ENCODE measurements at places on chromosomes 7 and 10.

GRCh38 chr10:119416855-119417254 lies 125.7 kb downstream of the RGS10 start:
- peak; percentile 62 for DNase-seq

DNA sequence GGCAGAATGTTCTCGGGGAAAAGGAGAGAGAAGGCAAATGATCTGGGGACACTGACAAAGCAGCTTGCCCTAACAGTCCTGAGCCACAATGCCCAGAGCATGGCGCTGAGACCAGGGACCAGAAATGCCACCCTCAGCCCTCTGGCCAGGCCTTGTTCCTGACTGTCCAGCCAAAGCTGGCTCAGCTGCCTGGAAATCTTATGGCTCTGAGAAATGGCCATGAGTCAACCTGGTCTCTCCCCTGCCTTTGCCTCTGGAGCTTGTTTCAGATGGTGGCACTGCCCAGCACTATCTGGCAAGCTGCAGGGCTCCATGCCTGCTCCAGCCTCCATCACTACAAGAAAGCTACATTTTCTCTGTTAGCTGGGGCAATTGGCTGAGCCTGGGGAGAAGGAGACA lies 90.5 kb upstream of the PLXNA4 start:
- DNase-seq = no peak

DNA sequence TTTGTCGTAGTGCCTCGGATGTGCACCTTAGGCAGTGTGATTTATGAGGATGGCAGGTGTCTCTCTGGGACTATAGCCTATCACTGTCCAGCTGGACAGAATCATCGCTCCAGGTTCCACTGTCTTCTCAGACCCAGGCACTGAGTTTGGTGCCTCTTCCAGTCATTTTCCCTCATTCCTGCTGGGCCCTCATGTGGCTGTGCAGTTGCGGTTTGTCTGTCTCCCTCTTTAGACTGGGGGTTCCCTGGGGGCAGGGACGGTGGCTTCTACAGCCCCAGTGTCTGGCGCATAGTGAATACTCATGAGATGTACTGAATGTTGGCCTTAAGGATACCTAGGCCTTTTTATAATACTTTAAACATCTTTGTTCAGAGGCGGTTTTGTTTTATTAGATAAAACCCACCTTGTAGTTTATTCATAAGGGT lies 28.9 kb downstream of the CCM2 start:
- no peak for DNase-seq

GRCh38 chr10:87659571-87660483 lies at the start of gene PAPSS2:
TSS of gene PAPSS2 (plus strand) at chr10:87659878. CDS start at chr10:87659982, 104 bp downstream.
- peak; percentile 55 for DNase-seq

- no peak for DNase-seq
Observed at GRCh38 chr7:106871793-106872571, 6.9 kb downstream of the PIK3CG start.

- DNase-seq = no peak
Observed at GRCh38 chr10:129079705-129080104, 387.3 kb upstream of the MGMT start.

GRCh38 chr10:114590993-114591392 lies 67.1 kb downstream of the ABLIM1 start:
- DNase-seq = no peak

All from endothelial cell (in vitro differentiated cells).